SK-N-SH (cell line): ENCODE measurements at places on chromosomes 6 and 20. TPM values are rescaled to one million over a fixed set of nuclear protein-coding genes. Genes with fewer than 3 reads are reported as not detected.
A peak's percentile ranks its signal among the peaks of the same experiment; 100 is the strongest.

- no peak overlapping the region for H3K4me3 ChIP-seq
- DNase-seq, result no peak
- H3K27ac ChIP-seq, result no peak overlapping the region
These were observed 18.6 kb downstream of the KCNK17 start for GRCh38 chr6:39295611-39296011.

DNA sequence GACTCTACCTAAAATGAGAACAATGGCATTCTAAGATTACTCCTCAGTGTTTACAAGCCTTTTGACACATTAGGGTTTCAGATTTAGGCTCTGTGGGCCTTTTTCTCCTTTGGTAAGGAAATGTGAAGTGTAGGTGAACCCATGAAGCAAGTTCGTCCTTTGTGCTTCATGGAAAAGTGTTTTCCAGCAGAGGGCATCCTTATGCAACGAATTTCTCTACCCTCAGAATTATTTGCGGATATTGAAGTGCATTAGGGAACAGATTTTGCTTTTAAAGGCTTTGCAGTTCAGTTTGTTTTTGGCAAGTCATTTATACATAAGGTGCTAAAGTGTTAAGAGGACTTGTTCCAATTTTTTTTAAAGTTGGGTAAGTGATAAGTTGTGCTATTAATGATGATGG is 55.7 kb upstream of the FERMT1 start:
- H3K27me3 ChIP-seq, result no peaks in the 10 kb centered on the region
- peak; percentile 28 for DNase-seq
- H3K4me1 ChIP-seq, result no peaks in the 10 kb centered on the region
- no peak overlapping the region for H3K27ac ChIP-seq
- H3K4me3 ChIP-seq, result no peak overlapping the region; the same call in 1 of the 2 replicates
- no peaks in the 10 kb centered on the region for H3K36me3 ChIP-seq

The HLA-DQB2 gene
- polyA plus RNA-seq, result not detected in 2 replicates

DNA sequence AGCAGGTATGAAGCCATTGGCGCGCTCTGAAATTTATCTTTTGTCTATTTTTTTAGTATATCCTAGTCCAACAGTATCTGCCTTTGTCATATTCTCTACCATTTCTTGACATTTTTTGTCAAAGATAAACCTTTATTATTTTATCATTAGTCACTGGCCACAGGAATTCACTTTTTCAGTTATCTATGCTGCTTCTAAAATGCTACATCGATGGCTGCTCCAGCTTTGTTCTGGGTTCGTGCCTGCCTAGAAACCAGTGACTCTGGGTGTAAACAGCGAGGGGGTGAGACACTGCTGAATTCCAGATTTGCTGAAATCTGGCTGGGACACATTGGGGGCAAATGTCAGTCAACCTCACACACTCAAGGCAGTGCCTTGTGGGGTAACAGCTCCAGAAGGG is 193.4 kb downstream of the CDC5L start:
- H3K4me3 ChIP-seq, result no peak overlapping the region
- peaks cover 5% of the 10 kb centered on the region; the same call in 1 of the 2 replicates for H3K4me1 ChIP-seq
- peak overlapping the region; percentile 44 for H3K27ac ChIP-seq
- no peaks in the 10 kb centered on the region for H3K27me3 ChIP-seq
- H3K36me3 ChIP-seq, result no peaks in the 10 kb centered on the region

DNA sequence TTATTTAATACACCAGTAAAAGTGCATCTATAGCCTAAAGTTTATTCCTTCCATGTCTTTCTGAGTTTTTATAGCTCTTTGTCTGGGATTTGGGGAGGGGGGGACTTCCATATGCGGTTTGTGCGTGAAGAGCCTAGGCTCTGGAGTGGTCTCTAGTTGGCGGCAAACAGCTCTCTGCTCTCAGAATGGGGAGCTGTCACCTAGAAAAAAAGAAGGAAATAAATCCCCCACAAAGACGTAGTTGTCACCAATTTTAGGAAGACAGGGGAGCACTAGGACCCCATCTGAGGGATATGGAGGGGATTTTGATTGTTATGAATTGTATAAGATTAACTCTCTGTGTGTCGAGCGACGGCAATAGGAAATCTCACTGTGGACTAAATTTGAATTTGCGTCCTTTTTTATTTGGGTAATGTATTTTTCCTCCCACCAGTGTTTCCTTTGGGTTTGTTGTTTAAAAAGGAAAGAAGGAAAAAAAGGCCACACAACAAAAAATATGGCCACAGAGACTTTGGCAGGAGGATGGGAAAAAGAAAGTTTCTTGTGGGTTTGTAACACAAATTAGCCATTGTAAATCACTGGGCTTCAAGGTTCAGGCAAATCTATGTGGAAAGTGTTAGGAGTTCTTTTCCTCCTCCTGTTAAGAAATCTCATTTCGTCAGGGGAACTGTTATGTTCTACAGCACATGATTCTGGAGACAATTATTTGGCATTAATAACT is 7.4 kb downstream of the POU3F2 start:
- no peaks in the 10 kb centered on the region for H3K36me3 ChIP-seq
- no peak overlapping the region for H3K27ac ChIP-seq
- no peak for DNase-seq
- no peak overlapping the region for H3K4me3 ChIP-seq
- H3K4me1 ChIP-seq, result 0 out of 2 replicates have a peak, but pooled peaks cover 5% of the 10 kb centered on the region

- H3K27ac ChIP-seq, result no peak overlapping the region
- DNase-seq, result peak; percentile 34
- no peaks in the 10 kb centered on the region for H3K4me1 ChIP-seq
- H3K27me3 ChIP-seq, result no peaks in the 10 kb centered on the region
These were observed 15.0 kb downstream of the GABBR1 start for GRCh38 chr6:29617782-29618554.

DNA sequence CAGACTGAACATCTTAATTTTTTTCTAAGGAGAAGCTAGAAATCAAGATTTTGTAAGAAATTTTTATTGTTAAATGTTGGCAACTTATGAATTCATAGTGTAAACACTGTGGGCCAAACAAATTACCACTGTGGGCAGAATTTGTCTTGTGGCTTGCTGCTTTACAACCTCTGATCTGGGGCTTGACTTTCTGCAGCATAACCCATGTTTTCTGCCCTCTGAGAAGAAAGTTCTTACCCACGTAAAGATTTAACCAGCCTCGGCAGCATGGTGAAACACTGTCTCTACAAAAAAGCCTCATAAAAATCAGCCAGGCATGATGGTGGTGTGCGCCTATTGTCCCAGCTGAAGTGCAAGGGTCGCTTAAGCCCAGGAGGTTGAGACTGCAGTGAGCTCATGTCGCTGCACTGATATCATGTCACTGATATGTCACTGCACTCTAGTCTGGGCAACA is 12.9 kb downstream of the ITCH start:
- no peak for DNase-seq
- H3K27me3 ChIP-seq, result no peaks in the 10 kb centered on the region
- H3K27ac ChIP-seq, result no peak overlapping the region
- no peaks in the 10 kb centered on the region for H3K4me1 ChIP-seq
- peaks cover 8% of the 10 kb centered on the region for H3K36me3 ChIP-seq

GRCh38 chr6:27333642-27334040 is 21.6 kb upstream of the POM121L2 start:
- no peak overlapping the region for H3K4me3 ChIP-seq
- no peak for DNase-seq
- H3K4me1 ChIP-seq, result no peaks in the 10 kb centered on the region
- no peaks in the 10 kb centered on the region for H3K36me3 ChIP-seq

DNA sequence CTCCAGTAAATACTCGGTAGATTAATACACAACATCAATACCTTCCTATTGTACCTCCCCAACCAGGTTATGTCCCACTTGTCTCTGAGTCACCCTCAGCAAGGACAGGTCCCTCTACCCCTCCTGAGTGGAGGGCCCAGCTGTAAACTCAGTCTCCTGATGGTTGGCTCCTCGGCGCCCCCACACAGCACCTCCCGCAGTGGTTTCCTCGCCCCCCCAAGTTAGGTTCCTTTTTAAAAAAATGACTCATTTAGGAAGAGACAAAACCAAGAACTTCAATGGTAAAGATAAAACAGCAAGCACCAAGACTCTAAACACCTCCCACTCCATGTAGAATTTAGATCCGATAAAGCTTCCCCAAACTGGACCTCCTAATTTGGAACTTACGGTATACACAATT is 83.5 kb downstream of the TRERF1 start:
- H3K27ac ChIP-seq, result no peak overlapping the region
- H3K4me1 ChIP-seq, result no peaks in the 10 kb centered on the region
- no peak for DNase-seq
- no peaks in the 10 kb centered on the region for H3K36me3 ChIP-seq
- H3K4me3 ChIP-seq, result no peak overlapping the region

- peak overlapping the region; percentile 94 for H3K4me3 ChIP-seq
- H3K36me3 ChIP-seq, result no peaks in the 10 kb centered on the region
- peak; percentile 15 for DNase-seq
- H3K27ac ChIP-seq, result peak overlapping the region; percentile 86
- H3K27me3 ChIP-seq, result no peaks in the 10 kb centered on the region
- no peaks in the 10 kb centered on the region; the same call in 1 of the 2 replicates for H3K4me1 ChIP-seq
These were observed 816 bp upstream of the MAN1A1 start for GRCh38 chr6:119350202-119350951.

- H3K27me3 ChIP-seq, result no peaks in the 10 kb centered on the region
- H3K4me3 ChIP-seq, result no peak overlapping the region
- no peak for DNase-seq
- H3K36me3 ChIP-seq, result peaks cover 15% of the 10 kb centered on the region; the same call in 1 of the 2 replicates
- H3K27ac ChIP-seq, result no peak overlapping the region
These were observed 18.4 kb upstream of the RAMACL start for GRCh38 chr6:166604911-166605310.

The DXO gene
- 25.3 and 27.1 TPM in 2 replicates for polyA plus RNA-seq

- no peaks in the 10 kb centered on the region for H3K4me1 ChIP-seq
- H3K27ac ChIP-seq, result peak overlapping the region; percentile 1; the same call in 1 of the 2 replicates
- no peaks in the 10 kb centered on the region for H3K36me3 ChIP-seq
- H3K4me3 ChIP-seq, result no peak overlapping the region
- peak; percentile 63 for DNase-seq
These were observed 59.8 kb downstream of the NEDD9 start for GRCh38 chr6:11172501-11173327.

GRCh38 chr20:52379723-52380336 is 188.3 kb upstream of the ZFP64 start:
- H3K36me3 ChIP-seq, result no peaks in the 10 kb centered on the region
- DNase-seq, result peak; percentile 42
- H3K4me1 ChIP-seq, result no peaks in the 10 kb centered on the region
- H3K4me3 ChIP-seq, result no peak overlapping the region; the same call in 1 of the 2 replicates

The IL20RA gene
- 0.10 and 0.29 TPM in 2 replicates for polyA plus RNA-seq

The SLC17A1 gene
- polyA plus RNA-seq, result not detected in 2 replicates

- no peak overlapping the region for H3K27ac ChIP-seq
- H3K4me1 ChIP-seq, result peaks cover 13% of the 10 kb centered on the region; the same call in 1 of the 2 replicates
- H3K4me3 ChIP-seq, result no peak overlapping the region
These were observed 167.8 kb downstream of the CARMIL1 start for GRCh38 chr6:25446830-25447569.

DNA sequence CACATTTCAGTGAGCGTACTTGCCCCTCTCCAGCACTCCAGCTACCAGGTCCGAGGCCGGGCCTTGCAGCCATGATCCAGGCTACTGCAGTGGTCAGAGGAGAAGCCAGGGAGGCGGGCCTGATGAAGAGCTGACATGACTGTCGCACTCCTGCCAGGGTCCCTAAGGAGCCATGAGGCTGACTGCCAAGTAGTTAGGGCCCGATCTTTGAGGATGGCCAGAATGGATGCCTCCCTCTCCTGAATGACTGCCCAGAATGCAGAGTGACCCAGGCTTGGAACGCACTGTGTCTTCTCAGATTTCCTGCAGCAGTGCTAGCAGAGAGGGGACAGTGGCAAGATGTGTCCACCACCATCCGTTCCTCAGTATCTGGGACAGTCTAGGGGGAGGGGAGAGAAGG is 24.7 kb upstream of the LRFN2 start:
- no peaks in the 10 kb centered on the region for H3K27me3 ChIP-seq
- H3K4me1 ChIP-seq, result no peaks in the 10 kb centered on the region; the same call in 1 of the 2 replicates
- H3K36me3 ChIP-seq, result no peaks in the 10 kb centered on the region
- DNase-seq, result no peak

DNA sequence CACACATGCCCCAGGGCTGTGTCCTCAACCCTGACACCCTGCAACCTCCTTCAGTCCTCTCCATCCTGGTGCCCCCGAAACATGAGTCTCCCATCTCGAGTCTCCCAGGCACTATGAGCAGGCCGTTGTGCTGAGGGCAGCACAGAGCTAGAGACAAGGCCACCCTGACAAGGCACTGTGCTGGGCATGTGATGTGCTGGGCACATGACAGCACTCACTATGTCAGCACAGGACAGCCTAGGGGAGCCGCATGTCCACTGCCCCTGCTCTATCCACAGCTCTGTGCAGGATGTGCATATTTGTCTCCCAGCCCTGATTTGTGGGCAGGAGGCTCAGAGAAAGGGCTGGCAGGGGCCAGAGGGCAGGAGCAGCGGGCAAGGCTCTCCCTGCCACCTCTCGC is 362.1 kb upstream of the AGPAT4 start:
- H3K4me3 ChIP-seq, result no peak overlapping the region
- no peak for DNase-seq
- H3K4me1 ChIP-seq, result peaks cover 4% of the 10 kb centered on the region
- no peaks in the 10 kb centered on the region for H3K27me3 ChIP-seq
- no peaks in the 10 kb centered on the region for H3K36me3 ChIP-seq
- H3K27ac ChIP-seq, result no peak overlapping the region

The FLRT3 gene
- polyA plus RNA-seq, result 1.8 and 2.2 TPM in 2 replicates
